ENCODE measurements at places on chromosomes 2 and 18.

DNA sequence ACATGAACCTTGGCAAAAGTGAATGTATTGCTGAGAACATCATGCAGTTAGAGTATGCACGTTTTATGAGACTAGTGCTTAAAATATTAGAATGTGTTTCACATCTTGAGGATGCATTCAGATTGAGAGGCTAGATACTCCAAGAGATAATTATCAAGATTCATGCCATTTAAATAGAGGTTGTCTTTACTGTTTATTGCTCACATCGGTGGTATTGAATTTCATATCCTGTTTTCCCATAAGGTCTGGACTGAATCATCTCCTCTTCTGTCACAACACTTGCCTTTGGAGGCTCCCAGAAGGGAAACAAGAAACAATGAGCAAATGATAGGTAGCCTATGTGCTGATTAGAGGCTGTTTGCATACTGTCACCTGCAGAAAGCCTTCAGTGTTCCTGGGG, 83.8 kb downstream of the CLHC1 start:
- peak; percentile 54 for DNase-seq

DNA sequence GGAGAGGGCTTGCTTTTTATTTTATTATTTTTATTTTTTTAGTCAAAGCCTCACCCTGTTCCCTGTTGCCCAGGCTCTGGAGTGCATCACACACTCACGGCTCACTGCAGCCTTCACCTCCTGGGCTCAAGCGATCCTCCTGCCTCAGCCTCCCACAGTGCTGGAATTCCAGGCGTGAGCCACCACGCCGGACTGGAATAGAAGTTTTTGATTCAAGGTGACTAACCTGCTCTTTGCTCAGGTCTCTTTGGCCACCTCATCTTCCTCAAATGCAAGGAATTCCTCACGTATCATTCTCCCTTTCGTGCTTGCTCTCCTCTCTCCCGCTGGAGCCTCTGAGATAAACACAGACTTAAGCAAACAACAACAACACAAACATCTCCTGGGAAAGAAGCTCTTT, 636.8 kb downstream of the ADCYAP1 start:
- DNase-seq = no peak

- no peak for DNase-seq
Measured at GRCh38 chr2:168114619-168115018, 132.8 kb downstream of the STK39 start.

GRCh38 chr2:218029366-218030360, 26.9 kb upstream of the TNS1 start:
- DNase-seq = no peak

DNA sequence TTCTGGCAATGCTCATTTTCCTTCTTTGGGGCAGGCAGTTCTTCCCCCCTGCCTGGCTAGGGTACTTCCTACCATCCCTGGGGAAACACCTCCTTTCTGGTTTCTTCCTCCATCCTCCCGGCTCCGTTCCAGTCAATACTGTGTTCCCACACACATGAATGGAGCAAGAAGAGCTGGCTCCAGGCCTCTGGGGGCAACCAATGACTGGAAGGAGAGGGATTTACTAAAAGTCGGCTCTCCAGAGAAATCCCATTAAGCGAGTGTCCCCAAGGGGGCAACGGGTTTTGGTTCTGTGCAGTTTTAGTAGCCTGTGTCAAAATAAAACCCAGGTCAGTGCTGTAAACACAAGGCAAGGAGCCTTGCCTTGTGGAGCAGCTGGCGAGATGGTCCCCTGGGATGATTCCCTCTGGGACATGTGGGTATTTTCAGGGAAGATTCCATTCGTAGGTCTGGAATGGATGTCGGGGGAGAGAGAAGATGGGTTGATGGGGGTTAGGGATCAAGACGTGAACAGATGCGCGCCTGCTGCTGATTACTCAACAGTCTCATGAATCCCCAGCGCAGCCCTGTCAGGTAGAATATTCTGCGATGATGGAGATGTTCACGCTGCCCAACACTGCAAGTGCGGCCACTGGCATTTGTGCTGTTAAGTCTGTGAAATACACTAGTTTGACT, 32.0 kb downstream of the EMILIN2 start:
- no peak for DNase-seq

Measured in AG04449 (cell line).